ENCODE measurements at places on chromosomes 12 and 14. TPM values are rescaled to one million over a fixed set of nuclear protein-coding genes. Genes with fewer than 3 reads are reported as not detected.

GRCh38 chr12:107322063-107322462 lies 228.7 kb upstream of the CRY1 start:
- peak; percentile 83 for DNase-seq

DNA sequence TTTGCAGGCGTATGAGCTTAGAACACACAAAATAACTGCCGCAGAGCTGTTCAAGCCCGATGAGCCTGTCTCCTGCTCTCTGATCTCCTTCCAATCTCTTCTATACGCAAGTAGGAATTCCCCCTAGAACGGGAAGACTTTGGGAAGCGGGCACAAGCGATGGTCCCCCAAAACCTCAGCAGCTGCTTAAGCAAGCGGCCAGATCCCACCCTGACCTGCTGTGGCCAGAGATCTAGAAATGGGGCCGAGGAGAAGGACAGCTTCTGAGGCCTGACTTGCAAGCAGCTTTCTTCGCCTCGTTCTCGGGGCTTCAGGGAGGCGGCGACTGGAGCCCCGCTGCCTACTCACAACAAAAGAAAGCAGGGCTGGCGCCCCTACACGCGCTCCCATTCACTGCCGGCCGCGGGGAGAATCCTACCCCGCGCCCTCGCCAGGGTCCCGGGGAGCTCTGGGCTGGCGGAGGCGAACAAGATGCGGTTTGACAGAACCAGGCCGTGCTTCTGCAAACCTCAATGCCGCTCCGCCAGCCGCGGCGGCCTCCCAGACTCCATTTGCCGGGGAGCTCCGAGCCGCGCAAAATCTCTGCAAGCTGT lies 922 bp downstream of the TBX5 start:
- no peak for DNase-seq

DNA sequence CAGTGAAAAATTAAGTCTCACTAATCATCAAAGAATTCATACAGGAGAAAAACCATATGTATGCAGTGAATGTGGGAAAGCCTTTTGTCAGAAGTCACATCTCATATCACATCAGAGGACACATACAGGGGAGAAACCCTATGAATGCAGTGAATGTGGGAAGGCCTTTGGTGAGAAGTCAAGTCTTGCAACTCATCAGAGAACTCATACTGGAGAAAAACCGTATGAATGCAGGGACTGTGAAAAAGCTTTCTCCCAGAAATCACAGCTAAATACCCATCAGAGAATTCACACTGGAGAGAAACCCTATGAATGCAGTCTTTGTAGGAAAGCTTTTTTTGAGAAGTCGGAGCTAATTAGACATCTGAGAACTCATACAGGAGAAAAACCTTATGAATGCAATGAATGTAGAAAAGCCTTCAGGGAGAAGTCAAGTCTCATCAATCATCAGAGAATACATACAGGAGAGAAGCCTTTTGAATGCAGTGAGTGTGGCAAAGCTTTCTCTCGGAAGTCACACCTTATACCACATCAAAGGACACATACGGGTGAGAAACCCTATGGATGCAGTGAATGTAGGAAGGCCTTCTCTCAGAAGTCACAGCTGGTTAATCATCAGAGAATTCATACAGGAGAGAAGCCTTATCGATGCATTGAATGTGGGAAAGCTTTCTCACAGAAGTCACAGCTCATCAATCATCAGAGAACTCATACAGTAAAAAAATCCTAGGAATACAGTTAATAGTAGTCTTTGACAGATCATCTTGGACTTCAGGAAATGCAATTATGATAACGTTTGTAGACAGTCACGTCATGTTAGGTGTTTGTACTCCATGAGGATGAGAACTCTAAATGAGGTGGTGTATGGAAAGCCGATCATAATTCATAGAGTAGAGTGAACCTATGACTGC lies 21.1 kb downstream of the ZNF84 start:
- no peak for DNase-seq

- DNase-seq, result peak; percentile 15
Measured at GRCh38 chr12:51076236-51076930, 7.0 kb downstream of the CSRNP2 start.

- DNase-seq, result no peak
Measured at GRCh38 chr14:52748647-52749292, 18.8 kb downstream of the STYX start.

DNA sequence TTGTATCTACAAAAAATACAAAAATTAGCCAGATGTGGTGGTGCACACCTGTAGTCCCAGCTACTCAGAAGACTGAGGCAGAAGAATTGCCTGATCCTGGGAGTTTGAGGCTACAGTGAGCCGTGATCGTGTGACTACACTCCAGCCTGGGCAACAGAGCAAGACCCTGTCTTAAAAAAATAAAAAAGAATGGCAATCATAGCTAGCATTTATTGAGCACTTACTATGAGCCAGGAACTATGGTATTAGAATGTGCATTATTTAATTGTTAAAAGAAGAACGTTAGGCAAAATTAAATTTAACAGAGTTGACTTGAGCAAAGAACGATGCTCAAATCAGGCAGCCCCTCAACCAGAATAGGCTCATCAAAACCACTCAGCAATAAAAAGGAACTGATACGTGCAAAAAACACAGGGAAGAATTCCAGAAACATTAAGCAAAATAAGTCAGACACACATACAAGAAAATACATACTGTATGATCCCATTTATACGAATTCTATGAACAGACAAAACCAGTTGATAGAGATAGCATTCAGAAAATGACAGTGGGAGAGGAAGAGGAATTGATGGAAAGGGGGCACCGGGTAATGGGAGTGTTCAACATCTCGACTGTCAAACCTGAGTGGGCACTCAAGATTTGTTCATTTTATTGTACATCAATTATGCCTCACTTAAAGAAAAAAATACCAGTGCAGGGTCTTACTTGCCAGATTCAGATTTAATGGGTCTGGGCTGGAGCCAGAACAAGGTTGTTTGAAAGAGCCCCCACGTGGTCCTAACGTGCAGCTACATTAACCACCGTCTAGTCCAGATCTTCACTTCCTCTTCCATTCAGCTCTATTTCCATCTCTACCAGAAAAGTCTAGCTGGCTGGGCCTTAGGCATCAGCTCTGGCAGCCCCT lies 8.0 kb downstream of the SCNN1A start:
- DNase-seq, result no peak

- DNase-seq, result no peak
Measured at GRCh38 chr14:96385385-96385784, 6.5 kb upstream of the AK7 start.

Gene TC2N
- 55.4 TPM for total RNA-seq

Gene MSRB3
- total RNA-seq, result 0.24 TPM

Gene GALNT9
- total RNA-seq, result 0.53 TPM

Data from activated T-cell treated with anti-CD3 and anti-CD28 coated beads, Interleukin-2, amount 50 U/mL, for 72 hours (primary cell).